ENCODE measurements at places on chromosomes 5 and 9.
A peak's percentile ranks its signal among the peaks of the same experiment; 100 is the strongest.

- DNase-seq: no peak
Measured at GRCh38 chr9:73154722-73155121, 3.1 kb downstream of the ANXA1 start.

GRCh38 chr5:177980743-177981151 is 15.3 kb downstream of the PROP1 start:
- no peak for DNase-seq

GRCh38 chr5:126098330-126099017 is 324.7 kb upstream of the GRAMD2B start:
- DNase-seq: no peak

GRCh38 chr5:181223058-181223728 is at the start of gene TRIM41:
TRIM41 (plus strand) TSS chr5:181223281; CDS start chr5:181224000, 719 bp downstream.
- DNase-seq: peak; percentile 96

DNA sequence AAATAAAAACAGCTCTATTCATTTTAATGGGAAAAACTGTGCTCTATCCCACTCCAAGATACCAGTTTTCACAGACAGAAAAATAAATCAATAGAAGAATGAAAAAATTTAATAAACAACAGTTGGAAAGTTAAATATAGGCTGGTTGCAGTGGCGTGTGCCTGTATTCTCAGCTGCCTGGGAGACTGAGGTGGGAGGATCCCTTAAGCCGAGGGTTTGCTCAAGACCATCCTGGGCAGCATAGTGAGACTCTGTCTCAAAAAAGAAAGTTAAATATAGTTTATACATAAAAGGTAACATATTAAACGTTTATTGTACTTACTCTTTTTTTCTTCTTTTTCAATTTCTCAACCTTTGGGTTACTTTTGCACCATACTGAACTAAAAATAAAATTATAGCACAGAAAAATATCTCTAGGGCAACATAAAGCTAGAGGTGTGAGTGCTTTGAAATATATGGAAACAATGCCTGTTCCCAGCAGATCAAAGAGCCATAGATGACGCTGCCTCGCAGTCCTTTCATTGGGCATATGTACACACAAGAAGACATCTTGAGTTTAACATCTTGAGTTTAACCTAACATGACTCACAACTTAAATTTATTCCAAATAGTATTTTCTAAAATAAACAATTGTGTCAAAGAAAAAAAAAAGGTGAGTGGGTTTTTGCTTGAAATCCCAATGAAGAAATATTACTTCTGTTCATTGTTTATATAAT is 25.7 kb upstream of the KLF9 start:
- DNase-seq: no peak

DNA sequence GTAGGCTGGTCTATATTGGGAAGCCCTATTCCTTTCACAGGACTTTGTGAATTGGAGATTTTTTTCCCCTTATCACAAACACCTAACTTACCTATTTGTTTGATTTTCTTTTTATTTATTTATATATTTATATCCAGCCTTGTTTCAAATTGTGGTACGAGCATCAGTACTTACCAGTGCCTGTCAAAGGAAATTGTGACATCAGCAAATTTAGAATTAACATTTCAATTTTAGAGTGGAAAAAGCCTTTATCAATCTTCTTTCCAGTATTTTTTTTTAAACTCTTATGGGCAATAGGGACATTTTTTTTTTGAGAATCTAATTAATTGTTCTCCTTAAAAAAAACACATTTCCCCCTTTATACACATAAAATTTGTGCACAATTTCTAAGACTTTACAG is 790.2 kb downstream of the PRELID2 start:
- no peak for DNase-seq

DNA sequence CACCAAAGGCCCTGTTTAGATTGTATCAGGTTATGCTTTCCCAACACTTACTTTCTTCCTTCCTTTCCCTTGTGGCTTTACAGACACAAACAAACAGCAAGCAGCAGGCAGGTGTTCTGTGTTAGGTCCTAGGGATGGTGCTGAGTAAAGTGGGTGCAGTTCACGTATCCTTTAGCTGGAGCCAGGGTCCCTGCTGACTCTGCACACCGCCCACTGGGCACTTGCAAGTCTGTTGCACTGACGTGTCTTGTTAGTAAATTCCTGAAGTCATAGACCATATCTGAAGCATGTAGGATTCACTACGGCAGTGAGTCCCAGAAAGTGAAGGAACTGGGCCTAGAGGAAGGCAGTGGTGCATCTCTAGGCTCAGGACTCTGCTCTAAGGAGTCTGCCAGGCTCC is 96.5 kb downstream of the DAPK1 start:
- DNase-seq: no peak

GRCh38 chr5:38634568-38635369 is 78.3 kb upstream of the LIFR start:
- DNase-seq: no peak

GRCh38 chr9:109507421-109507838 is 9.3 kb upstream of the PTPN3 start:
- DNase-seq: no peak

- DNase-seq: no peak
Measured at GRCh38 chr5:97165726-97166125, 17.3 kb downstream of the RIOK2 start.

- DNase-seq: no peak
Measured at GRCh38 chr5:131328536-131329285, 64.9 kb downstream of the CDC42SE2 start.

GRCh38 chr5:161022151-161022550 is 170.1 kb upstream of the ATP10B start:
- no peak for DNase-seq

DNA sequence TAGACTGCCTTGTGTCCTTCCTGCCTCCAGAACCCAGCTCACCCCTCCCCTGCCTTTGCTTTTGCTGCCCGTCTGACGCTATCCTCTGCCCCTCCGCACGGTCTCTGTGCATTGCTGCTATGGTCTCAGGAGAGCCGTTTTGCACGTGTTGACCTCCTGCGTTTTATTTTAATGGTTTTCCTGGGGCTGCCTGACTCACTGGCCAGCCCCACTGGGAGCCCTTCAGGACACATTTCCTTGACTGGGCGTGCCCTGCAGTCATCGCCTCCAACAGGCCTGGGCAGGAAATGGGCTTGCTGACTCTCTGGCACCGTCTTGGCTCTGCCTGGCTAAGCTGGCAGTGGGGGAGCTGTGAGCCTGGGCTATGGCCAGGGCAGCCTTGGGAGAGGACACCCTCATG is 17.9 kb upstream of the ASS1 start:
- DNase-seq: no peak

GRCh38 chr9:83060556-83060955 is 2.4 kb downstream of the RASEF start:
- DNase-seq: no peak

DNA sequence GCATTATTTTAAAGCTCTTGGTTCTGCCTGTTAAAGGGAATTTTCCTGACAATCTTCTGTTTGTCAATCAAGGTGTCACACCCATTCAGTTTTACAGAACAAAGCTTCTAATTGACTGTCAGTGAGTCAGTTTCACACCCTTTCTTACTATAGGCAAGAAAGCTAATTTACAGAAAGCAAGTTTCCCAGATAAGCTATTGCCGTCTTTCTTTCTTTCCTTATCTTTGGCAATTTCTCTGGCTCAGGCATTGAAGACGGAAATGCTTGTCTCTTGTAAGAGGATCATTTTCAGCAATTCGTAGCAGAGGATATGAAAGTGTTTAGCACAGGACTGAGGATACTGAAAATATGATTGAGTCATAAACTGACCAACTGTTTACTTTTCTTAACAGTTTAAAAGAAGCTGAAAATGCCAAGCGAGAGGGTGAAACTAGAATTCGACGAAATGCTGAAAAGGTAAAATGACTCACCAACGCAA is 27.0 kb downstream of the SPINK5 start:
- DNase-seq: no peak

- DNase-seq: no peak
Measured at GRCh38 chr9:35854091-35854762, 16.0 kb downstream of the OR13J1 start.

GRCh38 chr5:77262697-77263096 is 52.2 kb downstream of the PDE8B start:
- no peak for DNase-seq

DNA sequence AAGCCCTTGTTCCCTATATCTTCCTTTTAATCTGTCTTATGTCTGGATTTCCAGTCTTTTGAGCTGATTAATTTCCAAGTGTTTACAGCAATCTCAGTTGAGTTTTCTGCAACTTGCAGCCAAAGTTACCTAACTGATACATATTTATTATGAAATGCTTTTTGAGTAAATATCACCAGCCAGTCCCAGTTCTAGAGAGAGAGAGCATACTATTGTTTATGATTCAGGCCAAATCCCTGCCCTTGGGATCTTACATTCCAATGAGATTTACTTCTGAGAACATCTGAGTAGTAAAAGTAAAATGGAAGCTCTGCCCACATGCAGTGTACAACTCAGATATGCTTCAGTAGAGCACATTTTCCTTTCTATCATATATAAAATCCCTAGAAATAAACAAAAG is 661.7 kb downstream of the KCTD16 start:
- DNase-seq: no peak

Measured in natural killer cell (primary cell).